Stimulated activated CD4-positive, alpha-beta T cell treated with anti-CD3 and anti-CD28 coated beads, Interleukin-4, amount 100 ng/mL, for 24 hours (primary cell): ENCODE measurements at places on chromosomes 12 and 14.

DNA sequence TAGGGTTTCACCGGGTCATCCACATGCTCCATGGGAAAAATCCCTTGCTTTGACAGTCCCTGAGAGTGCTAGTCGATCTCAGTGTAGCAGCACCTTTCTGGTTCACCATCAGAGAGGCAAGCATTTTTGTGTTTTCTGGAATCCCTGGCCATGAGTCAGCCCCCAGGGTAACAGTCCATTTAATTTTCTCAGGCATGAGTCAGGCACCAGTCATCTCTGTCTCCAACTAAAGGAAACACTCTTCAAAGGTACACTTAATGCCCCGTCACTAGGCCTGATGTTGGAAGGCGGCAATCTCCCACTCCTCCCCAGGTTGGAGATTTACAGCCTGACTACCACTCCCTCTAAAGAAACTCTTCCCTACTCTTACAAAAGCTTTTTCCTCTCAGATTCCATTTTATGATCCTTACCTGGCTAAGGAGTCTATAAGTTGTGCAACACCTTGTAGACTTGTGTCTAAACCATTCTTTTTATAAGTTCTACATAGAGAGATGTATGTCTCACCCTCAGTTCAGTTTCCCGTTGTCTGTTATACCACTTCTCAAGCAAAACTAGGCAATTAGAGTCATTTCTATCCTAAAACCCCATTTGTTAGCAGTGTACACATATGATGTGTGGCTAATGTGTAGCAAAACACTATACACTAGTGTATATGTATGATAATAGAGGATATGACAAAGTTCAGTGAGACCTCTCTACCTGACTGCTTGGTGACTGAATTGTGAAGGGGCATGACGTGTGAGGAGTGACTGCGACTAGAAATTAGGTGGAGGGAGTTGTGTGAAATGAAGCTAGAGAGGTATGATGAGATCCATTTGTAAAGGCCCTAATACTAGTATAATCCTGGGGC is 24.6 kb downstream of the TMEM19 start:
- no peak for DNase-seq

- no peak for DNase-seq
Measured at GRCh38 chr14:104868060-104868740, 3.1 kb downstream of the CEP170B start.

GRCh38 chr14:99513183-99513694 is 32.0 kb downstream of the CCNK start:
- DNase-seq, result no peak

DNA sequence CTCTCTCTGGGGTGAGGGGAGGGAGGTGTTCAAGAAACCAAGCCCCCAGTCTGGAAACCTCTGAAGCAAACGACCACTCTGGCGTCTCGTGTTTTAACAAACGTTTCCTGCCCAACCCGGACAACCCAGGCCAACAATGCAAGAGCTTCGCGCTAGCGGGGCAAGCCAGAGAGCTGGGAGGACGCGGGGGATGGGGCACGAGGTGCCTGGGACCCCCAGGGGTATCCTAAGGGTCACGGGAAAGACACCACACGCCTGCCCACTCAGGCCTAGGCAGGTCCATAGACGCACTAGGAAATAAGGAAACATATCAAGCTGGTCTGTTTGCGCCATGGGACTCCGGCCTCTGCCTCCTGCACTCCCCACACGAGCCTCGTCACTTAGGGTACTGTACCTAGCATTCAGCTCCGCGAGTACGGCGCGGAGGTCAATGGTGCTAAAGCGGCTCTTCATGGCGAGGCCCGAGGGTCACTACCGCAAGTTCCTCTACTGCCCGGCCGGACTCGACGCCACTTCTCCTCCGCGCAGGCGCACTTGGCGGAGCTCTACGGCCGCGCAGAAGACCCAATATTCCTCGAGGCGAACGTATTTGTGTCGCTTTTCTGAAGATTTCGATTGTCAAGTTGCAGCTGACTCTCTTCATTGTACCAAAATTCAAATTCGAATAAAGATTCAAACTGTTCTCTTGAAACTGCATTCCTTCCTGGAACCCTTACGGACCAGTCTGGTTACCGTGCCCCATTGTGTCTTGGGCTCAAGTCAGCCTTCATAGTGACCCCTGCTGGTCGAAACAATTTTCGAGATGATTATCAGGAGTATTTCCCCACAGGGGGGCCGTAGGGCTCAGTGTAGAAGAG is at the start of gene NEMF:
TSS of gene NEMF (minus strand) at position 488 of the 857 bp plus-strand sequence. CDS start at position 453, 35 bp downstream.
- peak; percentile 89 for DNase-seq

DNA sequence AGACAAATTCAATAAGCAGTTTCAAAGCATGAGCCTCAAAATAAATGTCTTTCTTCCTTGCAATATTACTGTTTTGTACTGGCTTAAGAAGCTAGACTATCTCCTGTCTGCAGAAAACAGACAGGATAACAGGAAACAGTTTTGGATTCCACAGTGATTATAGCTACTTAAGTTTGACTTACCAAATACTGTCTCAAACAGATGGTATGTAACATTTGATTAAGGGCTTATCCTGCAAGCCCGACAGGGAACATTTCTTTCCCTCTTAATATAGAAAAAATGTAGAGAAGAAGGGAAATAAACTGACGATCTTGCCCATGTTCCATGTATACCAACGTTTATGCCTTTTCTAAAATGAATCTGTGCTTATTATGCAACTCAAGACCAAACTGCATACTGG is 179.9 kb upstream of the EEA1 start:
- DNase-seq, result no peak

DNA sequence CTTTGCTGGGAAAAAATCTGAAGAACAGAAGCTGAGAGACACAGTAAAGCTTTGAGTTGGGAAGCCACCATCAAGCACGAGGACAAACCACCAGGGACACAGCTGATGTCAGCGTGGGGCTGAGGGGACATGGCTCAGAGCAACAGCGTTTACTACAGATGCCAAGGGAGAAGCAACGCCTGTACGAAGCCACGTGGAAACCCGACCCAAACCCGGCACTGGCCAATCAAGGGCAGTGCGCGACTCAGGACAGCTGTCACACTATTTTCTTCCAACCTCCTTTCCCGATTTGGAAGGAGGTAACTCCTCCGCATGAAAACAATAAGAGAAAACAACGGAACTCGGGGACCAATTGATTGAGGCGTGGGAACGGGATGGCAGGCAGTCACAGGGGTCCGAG is 20.2 kb upstream of the CHGA start:
- DNase-seq, result no peak

GRCh38 chr14:63454863-63455622 is 88.1 kb downstream of the PPP2R5E start:
- DNase-seq, result no peak

DNA sequence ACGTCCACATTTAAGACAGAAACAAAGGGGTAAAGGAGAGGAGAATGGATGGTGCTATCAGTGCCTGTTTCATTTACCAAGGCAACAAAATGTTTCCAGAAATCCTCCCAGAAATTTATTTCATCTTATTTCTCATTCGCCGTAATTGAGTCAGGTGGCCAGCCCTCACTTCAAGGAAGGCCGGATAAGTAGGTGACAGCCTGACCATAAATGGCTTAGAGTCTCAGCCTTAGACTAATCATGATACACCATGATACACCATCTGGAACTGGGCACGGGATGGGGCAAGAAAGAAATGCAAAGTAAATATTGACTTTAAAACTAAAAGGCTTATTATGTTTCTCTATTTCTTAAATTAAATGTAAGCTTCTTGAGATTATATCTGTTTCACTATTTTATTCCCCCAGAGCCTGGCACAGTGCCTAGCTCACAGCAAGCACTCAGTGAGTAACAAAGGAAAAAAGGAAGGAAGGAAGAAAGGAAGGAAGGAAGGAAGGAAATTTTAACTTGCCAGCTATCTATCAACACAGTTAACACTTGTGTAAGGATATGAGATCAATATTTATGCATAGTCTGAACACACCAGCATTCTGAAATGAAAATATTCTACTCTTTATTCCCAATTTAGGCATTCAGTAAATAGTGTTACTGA is 106.1 kb upstream of the FSCB start:
- no peak for DNase-seq

- DNase-seq, result no peak
Measured at GRCh38 chr14:72054911-72055310, 122.7 kb downstream of the RGS6 start.

DNA sequence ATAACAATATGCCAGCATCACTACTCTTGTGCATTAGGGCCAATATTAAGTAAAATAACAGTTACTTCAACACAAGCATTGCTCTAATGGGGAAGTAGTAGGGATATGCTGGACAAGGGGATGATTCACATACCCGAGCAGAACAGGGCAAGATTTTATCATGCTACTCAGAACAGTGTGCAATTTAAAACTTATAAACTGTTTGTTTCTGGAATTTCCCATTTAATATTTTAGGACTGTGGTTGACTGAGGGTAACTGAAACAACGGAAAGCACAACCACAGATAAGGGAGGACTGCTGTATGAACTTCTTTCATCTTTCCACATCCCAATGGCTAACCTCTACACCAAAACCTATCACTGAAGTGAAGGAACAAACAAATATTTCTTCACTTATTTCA is 36.8 kb downstream of the SARNP start:
- DNase-seq, result no peak

GRCh38 chr14:22884076-22884737 is 1.2 kb downstream of the REM2 start:
- no peak for DNase-seq

DNA sequence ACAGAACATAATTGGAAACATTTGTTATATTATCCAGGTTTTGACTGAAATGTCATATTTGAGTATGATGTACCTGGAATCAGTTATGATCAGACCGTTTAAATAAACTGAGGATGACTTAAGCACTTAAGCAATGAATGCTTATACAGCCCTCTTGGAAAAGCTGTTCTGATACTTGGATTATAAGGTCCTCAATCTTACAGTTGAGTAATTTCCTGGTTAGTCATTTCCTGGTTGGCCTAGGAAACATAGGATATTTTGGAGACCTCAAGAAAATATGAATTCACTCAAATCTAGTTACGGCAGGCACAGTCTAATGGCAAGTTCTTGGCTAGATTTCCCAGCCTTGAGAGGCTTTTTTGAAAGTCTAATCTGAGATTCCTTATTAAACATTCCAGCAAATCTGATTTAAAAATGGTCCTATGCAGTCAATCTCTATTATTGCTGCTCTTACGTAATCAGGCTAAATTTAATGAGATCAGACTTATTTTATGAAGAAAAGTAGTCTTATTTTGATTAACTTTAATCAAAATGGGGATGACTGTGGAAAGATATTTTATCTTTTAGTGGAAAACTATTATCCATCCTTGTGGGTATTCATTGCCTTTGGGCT is 447.2 kb downstream of the SNAPC1 start:
- no peak for DNase-seq

DNA sequence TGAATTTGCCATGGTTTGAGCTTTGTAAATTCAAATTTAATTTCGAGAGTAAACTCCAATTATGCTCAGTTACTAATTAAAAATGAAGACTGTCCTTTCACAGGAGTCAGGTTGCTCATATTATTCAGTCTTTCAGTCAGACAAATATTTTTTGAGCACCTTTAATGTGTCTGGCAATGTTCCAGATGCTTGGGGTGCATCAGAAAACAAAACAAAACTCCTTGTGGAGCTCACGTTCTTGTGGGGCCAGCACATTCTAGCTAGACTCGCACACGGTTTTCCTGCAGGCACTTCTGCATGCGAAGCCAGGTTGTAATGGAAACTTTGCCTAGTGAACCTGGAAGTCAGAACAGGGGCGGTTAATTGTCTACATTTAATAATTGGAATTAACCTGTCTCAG is 64.0 kb upstream of the ATF1 start:
- DNase-seq, result no peak

DNA sequence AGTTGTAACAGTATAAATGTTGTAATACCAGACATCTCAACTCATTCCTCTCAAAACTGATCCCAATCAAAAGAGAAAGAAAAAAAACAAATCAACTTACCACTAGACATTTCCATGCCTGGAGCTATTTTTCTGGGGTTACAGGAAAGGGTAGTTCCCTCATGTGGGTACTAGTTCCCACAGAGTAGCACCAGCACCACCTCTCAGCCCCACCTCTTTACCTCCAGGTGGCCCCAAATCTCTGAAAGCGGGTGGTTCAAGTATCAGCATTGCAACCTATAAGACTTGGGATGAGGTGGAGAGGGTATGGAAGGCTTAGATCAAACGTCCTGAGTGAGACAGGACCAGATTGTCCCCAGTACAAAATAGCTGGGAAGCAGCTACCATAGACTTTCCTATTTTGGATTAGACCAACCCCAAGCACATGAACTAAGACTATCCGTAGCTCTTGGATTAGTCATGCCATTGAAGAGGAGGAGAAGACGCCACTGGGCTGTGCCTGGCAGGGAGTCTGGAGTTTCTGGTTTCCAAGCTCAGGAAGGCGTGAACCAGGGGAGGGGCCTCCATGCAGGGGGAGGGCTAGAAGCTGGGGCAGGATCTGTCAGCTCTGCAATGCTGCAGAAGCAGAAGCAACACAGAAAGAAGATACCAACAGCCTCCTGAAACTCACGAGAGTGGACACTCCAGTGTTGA is at the start of gene SLC39A2:
TSS of gene SLC39A2 (plus strand) at position 620 of the 693 bp plus-strand sequence. CDS start 154 bp downstream, outside the sequence.
- DNase-seq, result no peak

GRCh38 chr12:120457133-120457532 is 10.9 kb downstream of the GATC start:
- no peak for DNase-seq

DNA sequence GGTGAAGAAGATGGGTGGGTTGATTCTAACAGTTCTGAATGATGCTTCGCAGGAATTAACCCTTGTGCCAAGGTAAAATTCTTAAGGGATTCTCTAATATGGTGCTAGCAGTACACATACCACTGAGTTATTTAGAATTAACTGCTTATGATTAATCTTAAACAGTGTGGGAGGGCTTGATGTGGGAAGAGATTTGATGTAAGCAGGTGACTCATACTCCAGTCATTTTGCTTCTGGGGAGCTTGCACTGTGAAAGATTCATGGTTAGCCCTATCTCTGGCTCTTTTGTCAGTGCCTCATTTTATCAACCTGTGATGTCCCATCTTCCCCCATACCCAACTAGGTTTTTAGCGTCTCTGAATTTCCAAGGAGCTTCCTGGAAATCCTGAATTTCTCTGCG is 83.8 kb downstream of the NRXN3 start:
- DNase-seq, result no peak

- DNase-seq, result no peak
Measured at GRCh38 chr12:59735231-59735630, 139.4 kb downstream of the SLC16A7 start.

- no peak for DNase-seq
Measured at GRCh38 chr12:132837693-132838409, 9.2 kb upstream of the GOLGA3 start.

- no peak for DNase-seq
Measured at GRCh38 chr14:28012629-28013415, 753.8 kb upstream of the FOXG1 start.

- no peak for DNase-seq
Measured at GRCh38 chr12:33290703-33291102, 148.9 kb downstream of the SYT10 start.

- peak; percentile 41 for DNase-seq
Measured at GRCh38 chr12:132806857-132807256, 21.8 kb downstream of the GOLGA3 start.

- DNase-seq, result no peak
Measured at GRCh38 chr12:8156845-8157244, at the start of gene ZNF705A. ZNF705A (plus strand) TSS chr12:8157015; CDS start chr12:8172626, 15,611 bp downstream.
